ENCODE measurements at places on chromosomes 6 and 20.

GRCh38 chr6:126633373-126633772 is 293.5 kb downstream of the CENPW start:
- no peak for DNase-seq

- DNase-seq, result no peak
Observed at GRCh38 chr6:160996131-160996601, 4.6 kb downstream of the MAP3K4 start.

- no peak for DNase-seq
Observed at GRCh38 chr6:169247419-169247818, 6.2 kb downstream of the THBS2 start.

GRCh38 chr6:149057464-149057840 is 260.1 kb upstream of the TAB2 start:
- no peak for DNase-seq
